ENCODE measurements at places on chromosomes 1 and 21.

DNA sequence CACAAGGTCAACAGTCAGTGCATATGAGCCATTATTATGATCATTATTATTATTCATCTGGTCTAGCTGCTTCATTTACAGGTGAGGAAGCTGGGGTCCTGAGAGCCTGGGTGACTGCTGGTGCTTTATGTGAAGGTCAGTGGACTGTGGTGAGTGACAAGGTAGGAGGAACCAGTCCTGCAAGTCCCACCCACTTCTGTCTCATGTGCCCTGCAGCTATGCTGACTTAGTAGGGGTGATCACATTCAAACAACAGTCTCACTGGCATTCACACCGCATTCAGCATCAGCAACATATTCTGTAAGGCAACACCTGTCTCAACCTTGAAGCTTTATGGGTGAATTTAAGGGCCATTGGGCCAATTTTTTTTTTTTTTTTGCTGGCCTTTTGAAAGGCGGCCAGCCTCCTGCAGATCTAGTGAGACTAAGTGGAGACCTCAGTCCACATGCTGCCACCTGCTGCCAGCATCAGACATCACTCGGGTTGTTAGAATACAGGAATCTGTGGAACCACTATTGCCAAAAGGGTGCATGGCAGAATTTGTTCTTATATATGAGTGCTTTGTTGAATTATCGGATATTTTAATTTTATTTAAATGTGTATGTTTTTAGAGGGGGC is 59.9 kb upstream of the CACNA1E start:
- no peak for DNase-seq

GRCh38 chr1:220746851-220747250 is 1.3 kb upstream of the MTARC2 start:
- DNase-seq: no peak

GRCh38 chr1:97350662-97351061 is 570.2 kb downstream of the DPYD start:
- DNase-seq: no peak

DNA sequence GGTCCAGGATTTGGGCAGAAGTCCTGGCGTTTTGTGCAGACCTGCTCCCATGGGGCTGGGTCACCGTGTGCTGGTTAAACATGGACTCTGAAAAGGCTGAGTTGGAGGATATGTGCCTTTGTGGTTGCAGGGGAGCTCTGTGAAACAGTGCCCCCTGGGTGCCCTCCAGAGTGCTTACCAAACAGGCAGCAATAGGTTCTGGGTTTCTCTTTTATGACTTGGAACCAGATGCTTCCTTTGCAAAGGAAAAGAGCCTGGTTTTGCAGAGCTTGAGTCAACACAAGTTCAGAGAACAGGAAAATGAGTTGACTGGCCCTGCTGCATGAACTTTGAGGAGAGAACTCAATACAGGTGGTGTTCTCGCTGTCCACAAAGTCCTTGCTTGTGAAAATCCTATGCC is 288.9 kb downstream of the TM2D1 start:
- no peak for DNase-seq

- no peak for DNase-seq
These were observed 119.6 kb downstream of the TMEM53 start for GRCh38 chr1:44554706-44555105.

- no peak for DNase-seq
These were observed 24.6 kb upstream of the PCBP3 start for GRCh38 chr21:45618846-45619485.

GRCh38 chr1:220487297-220487820 is 40.6 kb upstream of the MARK1 start:
- DNase-seq: no peak

DNA sequence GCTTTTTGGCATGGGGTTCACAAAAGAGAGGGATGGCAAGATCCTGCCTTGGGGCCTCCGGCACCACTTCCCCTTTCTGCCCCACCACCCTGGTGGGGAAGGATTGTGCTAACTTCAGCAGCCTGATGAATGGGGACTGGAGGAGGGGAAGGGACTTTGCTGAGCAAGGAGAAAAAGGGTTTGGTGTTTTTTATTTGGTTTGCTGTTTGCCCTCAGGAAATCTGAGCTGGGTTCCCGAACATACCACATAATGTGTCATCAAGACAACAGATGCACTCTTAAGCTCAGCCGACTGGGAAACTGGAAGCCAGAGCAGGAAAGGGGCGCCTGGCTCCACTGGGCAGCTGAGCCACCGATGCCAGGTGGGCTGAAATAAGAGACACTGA is 19.8 kb downstream of the OLFML2B start:
- no peak for DNase-seq

DNA sequence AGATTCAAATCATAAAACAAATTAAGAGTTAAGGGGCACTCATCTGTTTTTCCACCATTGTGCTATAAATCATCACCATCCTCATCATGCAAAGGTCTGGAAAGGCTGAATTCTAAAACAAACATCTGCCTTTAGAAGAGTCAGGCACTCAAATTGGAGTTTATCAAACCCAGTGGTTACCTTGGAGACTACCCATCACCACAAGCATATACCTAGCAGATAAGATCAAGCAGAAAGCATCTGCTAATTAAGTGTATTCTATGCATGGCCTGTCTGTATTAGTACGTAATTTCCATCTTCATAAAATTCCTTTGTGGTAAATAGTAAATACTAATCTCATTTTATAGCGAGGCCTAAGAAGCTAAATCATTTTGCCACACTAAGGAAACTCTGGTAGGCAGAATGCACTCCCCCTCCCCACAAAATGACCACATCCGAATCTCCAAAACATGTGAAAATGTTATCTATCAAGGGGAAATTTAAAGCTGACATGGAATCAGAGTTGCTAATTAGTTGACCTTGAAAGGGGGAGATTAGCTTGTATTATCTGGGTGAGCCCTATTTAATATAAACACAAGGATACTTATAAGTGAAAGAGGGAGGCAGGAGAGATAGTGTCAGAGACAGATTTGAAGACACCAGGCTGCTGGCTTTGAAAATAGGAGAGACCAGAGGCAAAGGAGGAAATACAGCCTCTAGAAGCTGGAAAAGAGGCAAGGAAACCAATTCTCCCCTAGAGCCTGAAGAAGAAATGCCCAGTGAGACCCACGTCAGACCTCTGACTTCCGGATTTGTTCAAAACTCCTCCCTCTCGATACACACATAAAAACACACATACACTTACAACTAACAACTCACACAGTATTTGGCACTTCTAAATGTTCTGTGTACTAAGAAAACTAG is 23.2 kb downstream of the ARID4B start:
- no peak for DNase-seq

DNA sequence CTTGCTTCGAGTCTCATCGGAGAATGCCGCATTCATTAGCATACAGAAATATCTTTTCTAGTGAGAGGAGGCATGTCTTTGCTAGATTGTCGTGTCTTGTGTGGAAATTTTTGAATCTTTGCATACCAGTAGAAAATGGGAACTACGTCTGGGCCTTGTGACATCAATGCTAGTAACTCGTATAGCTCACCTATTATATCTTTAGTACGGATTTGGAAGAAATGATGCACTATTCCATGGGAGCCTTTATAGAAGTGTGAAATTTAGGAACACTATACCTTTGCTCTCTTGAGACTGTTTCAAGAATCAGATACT is 835 bp downstream of the UHMK1 start:
- no peak for DNase-seq

DNA sequence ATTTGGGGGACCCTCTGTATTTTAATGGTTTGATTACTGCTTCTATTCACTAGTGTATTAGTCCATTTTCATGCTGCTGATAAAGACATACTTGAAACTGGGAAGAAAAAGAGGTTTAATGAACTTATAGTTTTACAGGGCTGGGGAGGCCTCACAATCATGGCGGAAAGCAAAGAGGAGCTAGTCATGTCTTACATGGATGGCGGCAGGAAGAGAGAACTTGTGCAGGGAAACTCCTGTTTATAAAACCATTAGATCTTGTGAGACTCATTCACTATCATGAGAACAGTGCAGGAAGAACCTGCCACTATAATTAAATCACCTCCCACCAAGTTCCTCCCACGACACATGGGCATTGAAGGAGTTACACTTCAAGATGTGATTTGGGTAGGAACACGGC is 464.5 kb upstream of the RGS18 start:
- DNase-seq: no peak

GRCh38 chr1:21655748-21656147 is 13.4 kb downstream of the RAP1GAP start:
- DNase-seq: peak; percentile 18

DNA sequence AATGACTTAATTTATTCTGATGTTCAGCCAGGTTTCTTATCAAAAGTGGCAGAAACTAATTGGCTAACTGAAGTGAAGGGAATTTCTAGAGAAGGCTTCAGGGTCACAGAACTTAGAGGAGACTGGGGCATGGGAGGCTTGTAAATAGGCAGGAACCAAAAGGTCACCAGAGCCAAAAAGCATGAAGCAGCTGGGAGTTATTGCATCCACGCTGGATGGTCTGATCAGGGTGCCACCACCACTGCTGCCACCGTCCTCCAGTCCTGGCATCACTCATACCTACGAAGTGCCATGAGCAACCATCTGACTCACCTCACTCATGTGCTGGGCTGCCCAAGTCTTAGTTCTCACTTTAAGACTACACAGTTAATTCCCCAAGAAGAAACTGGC is 82.5 kb upstream of the DPH5 start:
- no peak for DNase-seq

DNA sequence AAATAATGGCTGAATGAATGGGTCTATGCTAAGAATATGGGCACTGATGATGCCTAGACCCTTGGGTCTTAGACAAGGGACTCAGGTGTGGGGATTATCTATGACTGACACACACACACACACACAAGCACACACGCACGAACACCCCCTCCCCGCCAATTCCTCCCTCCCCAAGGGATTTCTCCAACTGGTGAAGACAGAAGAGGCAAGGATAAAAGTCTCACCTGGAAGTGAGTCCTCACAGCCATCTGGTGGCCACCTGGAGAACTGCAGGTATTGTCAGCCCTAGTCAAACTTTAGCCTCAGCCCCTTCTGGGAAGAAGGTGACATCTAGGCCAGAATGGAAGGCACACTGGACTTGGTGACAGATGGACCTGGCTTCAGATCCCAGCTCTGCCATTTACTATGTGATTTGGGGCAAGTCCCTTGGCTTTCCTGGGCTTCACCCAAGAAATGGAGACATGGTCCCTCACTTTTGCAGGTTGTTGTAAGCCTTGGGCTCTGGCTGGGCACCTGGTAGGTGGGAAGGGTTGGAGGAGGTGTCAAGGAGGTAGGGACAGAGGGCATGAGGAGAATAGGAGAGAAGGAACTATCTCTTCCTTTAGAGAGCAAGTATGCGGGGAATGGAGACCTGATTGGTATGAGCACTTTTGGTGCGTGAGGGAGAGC is 4.0 kb upstream of the GPR3 start:
- DNase-seq: peak; percentile 48

GRCh38 chr21:40846587-40847411 is at the start of gene DSCAM:
TSS of gene DSCAM (minus strand) at chr21:40847158. CDS start at chr21:40846661, 497 bp downstream.
- DNase-seq: no peak

- no peak for DNase-seq
These were observed 6.3 kb downstream of the MX2 start for GRCh38 chr21:41367945-41368734.

DNA sequence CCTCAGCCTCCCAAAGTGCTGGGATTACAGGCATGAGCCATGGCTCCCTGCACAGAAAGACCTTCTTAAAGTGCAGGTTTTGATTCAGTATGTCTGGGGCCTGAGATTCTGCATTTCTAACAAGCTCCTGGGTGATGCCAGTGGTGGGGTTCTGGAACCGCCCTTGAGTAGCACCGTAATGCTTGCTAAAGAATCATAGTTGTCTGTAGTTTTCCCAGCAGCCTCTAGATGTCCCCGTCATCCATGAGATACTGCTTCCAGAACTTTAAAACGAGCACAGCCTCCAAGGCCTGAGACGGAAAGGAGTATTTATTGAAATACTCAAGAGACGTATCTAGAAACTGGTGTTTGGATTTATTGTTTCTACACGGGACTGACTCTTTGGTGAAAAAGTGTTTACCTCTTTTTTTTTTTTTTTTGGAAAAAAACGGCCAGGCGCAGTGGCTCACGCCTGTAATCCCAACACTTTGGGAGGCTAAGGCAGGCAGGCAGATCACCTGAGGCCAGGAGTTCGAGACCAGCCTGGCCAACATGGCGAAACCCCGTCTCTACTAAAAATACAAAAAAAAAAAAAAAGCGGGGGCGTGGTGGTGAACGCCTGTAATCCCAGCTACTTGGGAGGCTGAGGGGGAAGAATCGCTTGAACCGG is 2.6 kb upstream of the TOR3A start:
- no peak for DNase-seq

- DNase-seq: no peak
These were observed 223.8 kb downstream of the PTPRU start for GRCh38 chr1:29460041-29460610.

GRCh38 chr1:22662318-22662717 is 9.3 kb downstream of the C1QB start:
- DNase-seq: no peak

GRCh38 chr1:236455243-236455642 is 61.2 kb downstream of the EDARADD start:
- no peak for DNase-seq

DNA sequence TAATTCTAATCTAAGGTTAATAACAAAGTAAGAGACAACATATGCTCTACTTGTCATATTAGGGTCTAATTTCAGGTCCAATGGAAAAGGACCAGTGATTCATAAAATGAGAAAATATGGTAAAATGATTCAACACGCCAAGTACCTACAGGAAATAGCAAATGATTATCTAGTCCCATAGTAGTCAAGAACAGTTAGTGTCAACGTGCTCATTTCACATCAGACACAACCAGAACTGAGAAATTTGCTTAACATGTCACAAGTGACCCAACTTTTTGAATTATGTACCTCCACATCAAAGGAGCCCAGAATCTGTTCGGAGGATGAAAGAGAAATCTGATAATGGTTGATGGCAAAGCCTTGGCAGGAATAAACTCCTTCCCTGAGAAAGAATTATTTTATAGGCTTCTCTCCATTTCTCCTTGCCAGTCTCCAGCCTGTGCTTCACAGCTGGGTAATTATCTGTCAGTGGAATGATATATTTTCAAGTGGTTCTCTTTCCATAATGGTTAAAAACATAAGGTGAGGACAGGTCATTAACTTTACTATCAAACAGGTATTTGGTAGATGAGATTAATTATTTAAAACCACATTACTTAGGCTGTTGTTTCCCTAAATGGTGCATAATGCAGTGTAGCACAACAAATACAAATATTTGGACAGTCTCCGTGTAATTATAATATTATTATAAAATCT is 83.2 kb downstream of the APP start:
- no peak for DNase-seq

DNA sequence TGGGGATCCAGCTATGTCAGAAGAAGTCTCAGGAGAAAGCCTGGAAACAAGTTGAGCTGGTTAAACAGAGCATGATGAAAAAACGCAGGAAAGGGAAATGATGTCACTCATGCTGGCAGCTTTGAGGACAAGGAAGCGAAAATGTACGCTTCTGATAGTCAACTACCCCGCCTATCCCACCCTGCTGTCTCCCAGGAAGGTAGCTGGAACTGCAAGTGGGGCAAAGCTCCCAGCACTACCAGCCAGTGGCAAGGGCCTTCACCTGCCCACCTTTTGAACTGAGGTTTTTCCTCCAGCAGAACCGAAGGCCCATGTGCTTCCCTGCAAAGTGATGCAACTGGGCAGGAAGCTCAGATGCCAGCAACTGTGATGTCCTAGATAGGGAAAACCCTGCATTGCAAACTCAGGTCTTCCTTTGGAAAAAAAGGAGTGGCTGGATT is 6.3 kb upstream of the IL20 start:
- no peak for DNase-seq

- DNase-seq: no peak
These were observed 332.5 kb downstream of the SETD4 start for GRCh38 chr21:35727830-35728229.

All from SW 1271 (cell line).